ENCODE measurements at places on chromosomes 7 and 10. TPM values are rescaled to one million over a fixed set of nuclear protein-coding genes. Genes with fewer than 3 reads are reported as not detected.

The C10orf90 gene
- 0.17 TPM for total RNA-seq

The IKZF1 gene
- total RNA-seq = not detected

The CALML3 gene
- not detected for total RNA-seq

The SMKR1 gene
- 0.51 TPM for total RNA-seq

The GALNT11 gene
- total RNA-seq = 32.4 TPM

The MEOX2 gene
- 0.50 TPM for total RNA-seq

The CPA2 gene
- total RNA-seq = under 0.01 TPM

The PITRM1 gene
- 73.7 TPM for total RNA-seq

The LIPK gene
- total RNA-seq = not detected

The ABLIM1 gene
- 4.9 TPM for total RNA-seq

The TCAF1 gene
- 65.6 TPM for total RNA-seq

The PRXL2A gene
- total RNA-seq = 13.9 TPM

The CAV1 gene
- 174 TPM for total RNA-seq

The PSAP gene
- 1,180 TPM for total RNA-seq

The ECHDC3 gene
- total RNA-seq = 16.2 TPM

The CYP3A5 gene
- total RNA-seq = 12.4 TPM

The IKZF5 gene
- total RNA-seq = 3.1 TPM

The ANKRD30A gene
- total RNA-seq = not detected

The GIMAP6 gene
- total RNA-seq = under 0.01 TPM

The ASAH2 gene
- 0.51 TPM for total RNA-seq

The TAF6 gene
- 41.5 TPM for total RNA-seq

Data from fibroblast of lung (primary cell).